ENCODE measurements at places on chromosomes 11 and 22. TPM values are rescaled to one million over a fixed set of nuclear protein-coding genes. Genes with fewer than 3 reads are reported as not detected.

The MUC15 gene
- not detected for total RNA-seq

The ZP1 gene
- total RNA-seq = 0.28 TPM

The ANO3 gene
- total RNA-seq = under 0.01 TPM

The CSRP3 gene
- total RNA-seq = not detected

The SLC43A3 gene
- 12.7 TPM for total RNA-seq

DNA sequence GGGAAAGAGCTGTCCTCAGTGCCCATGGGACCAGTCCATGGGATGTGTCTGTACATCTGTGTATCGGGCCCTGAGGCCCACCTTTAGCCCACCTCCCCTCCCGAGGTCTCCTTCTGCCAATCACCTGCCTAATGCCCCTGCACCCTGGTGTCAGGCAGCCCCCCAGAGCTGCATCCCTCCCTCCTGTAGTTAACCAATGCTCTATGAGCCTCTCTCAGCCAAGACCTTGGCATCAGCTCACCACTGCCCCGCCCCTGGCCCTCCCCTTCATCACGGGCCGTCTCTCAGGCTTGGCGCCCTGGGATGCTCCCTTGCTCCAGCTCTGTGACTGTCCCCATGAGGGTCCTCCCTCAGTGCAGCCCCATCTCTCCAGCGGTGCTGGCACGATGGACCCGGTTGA lies 18.5 kb downstream of the MGAT3 start:
- DNase-seq = no peak

DNA sequence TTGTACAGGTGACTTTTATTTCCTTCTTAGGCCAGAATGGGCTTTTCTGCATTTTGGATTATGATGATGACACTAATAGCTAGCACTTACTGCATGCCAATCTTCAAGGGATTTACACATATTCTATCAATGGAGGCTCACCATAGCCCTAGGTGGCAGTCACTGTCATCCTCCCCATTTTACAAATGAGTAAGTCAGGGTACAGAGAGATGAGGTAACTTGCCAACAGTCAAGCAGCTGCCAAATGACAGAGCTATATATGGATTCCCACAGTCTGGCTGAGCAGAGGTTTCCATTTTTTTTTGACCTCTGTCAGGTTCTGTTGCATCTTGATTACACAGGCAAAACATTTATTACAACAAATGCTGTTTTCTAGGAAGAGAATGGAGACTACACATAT lies 23.8 kb upstream of the C11orf96 start:
- no peak for DNase-seq

DNA sequence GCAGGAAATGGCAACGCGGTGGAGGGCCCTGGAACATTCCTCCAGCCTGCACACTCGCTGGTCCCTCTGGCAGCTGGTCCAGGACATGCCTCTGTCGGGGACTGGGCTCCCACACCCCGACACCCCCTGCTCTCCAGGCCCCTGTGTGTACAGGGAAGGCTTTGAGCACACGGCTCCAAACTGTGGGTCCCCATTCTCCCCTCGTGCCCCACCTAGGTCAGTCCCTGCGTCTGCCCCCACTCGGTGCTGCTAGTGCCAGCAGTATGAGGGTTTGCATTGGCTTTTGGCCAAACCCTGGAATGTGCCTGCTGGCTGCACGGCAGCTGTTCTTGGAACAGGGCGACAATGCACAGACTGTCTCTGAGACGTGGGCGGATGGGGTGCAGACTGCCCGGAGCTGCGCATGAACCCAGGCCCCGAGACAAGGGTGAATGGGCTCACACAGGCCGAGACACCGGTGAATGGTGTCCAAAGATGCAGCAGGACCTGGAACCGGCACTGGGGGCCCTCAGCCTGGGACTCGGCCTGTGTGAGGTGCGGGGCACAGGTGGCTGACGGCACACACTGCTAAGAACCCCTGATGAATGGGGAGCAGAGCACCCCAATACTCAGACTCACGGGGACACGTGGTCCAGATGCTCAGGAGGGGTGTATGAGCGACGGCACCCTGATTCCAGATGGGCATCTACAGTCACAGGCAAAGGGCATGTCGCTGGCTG lies 7.5 kb upstream of the SYT8 start:
- DNase-seq = peak; percentile 65

DNA sequence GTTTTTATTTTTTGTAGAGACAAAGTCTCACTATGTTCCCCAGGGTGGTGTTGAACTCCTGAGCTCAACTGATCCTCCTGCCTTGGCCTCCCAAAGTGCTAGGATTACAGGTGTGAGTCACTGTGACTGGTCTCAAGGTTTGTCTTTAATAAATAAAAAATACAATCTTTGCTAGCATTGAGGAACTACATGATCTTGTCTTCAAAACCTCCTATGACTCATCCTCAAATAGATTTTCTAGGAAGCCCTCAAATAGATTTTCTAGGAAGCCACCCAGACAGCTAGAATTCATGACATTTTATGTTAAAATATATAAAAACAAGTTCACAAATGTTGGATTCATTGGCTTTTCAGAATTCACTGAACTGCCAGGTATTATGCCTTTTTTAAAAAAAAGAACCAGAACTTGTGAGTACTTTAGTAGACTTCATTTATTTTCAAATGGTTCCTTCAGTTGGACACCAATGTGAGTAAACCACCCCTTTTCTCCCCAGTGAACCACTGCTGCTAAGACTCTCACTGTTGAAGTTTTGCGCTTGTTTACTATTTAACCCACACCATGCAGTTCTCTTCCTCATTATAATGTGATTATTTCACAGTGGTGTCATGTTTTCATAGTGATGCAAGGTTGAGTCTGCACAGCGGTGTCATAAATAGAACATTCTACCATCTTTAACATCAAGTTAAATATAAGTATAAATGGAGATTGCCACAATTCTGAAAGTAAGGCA lies 303.9 kb downstream of the CASP12 start:
- DNase-seq = peak; percentile 39

GRCh38 chr22:17743661-17744411 lies 30.4 kb downstream of the BID start:
- no peak for DNase-seq

DNA sequence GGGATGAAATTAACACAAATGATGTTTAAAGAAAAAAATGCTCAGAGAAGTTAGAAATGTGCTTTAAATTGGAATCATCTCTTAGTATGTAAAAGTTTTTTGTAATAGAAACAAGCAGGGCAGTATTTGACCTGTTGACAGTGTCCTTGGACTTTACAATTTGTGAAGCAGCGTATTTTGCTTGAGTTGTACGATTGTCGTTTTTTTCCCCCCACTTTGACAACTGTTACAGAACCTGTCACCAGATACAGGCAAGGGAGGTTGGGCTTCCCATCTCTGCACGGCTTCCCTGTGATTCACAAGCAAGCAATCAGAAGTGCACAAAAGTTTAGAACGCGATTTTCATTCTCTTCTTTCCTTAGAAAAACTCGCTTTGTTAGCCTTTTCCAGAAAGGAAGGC lies 8.9 kb downstream of the PPARA start:
- DNase-seq = no peak
